Activated CD4-positive, alpha-beta T cell treated with anti-CD3 and anti-CD28 coated beads, Interleukin-2, amount 10 ng/mL, durations not matched to agents 7 days and 5 days (primary cell): ENCODE measurements at places on chromosomes 2 and 18. TPM values are rescaled to one million over a fixed set of nuclear protein-coding genes. Genes with fewer than 3 reads are reported as not detected.

- no peak overlapping the region for H3K27ac ChIP-seq
- no peak for DNase-seq
- no peaks in the 10 kb centered on the region for H3K36me3 ChIP-seq
Measured at GRCh38 chr2:188786368-188786841, 187.8 kb upstream of the COL3A1 start.

GRCh38 chr2:158923180-158923594 is 45.3 kb upstream of the TANC1 start:
- no peak for DNase-seq
- no peak overlapping the region for H3K4me3 ChIP-seq
- no peak overlapping the region for H3K27ac ChIP-seq
- H3K4me1 ChIP-seq, result no peaks in the 10 kb centered on the region
- H3K36me3 ChIP-seq, result no peaks in the 10 kb centered on the region

- H3K4me1 ChIP-seq, result no peaks in the 10 kb centered on the region
- DNase-seq, result no peak
- H3K27me3 ChIP-seq, result no peaks in the 10 kb centered on the region
- H3K36me3 ChIP-seq, result no peaks in the 10 kb centered on the region
- no peak overlapping the region for H3K4me3 ChIP-seq
- H3K27ac ChIP-seq, result no peak overlapping the region
Measured at GRCh38 chr2:101197215-101197745, 46.1 kb upstream of the TBC1D8 start.

- no peak for DNase-seq
- H3K4me1 ChIP-seq, result no peaks in the 10 kb centered on the region
- H3K36me3 ChIP-seq, result no peaks in the 10 kb centered on the region
- no peak overlapping the region for H3K27ac ChIP-seq
- H3K27me3 ChIP-seq, result no peaks in the 10 kb centered on the region
Measured at GRCh38 chr2:223418131-223418530, 184.0 kb downstream of the SCG2 start.

RNMT gene
- total RNA-seq, result 34.0 TPM

LAMA1 gene
- not detected for total RNA-seq

GPR17 gene
- total RNA-seq, result not detected

DNA sequence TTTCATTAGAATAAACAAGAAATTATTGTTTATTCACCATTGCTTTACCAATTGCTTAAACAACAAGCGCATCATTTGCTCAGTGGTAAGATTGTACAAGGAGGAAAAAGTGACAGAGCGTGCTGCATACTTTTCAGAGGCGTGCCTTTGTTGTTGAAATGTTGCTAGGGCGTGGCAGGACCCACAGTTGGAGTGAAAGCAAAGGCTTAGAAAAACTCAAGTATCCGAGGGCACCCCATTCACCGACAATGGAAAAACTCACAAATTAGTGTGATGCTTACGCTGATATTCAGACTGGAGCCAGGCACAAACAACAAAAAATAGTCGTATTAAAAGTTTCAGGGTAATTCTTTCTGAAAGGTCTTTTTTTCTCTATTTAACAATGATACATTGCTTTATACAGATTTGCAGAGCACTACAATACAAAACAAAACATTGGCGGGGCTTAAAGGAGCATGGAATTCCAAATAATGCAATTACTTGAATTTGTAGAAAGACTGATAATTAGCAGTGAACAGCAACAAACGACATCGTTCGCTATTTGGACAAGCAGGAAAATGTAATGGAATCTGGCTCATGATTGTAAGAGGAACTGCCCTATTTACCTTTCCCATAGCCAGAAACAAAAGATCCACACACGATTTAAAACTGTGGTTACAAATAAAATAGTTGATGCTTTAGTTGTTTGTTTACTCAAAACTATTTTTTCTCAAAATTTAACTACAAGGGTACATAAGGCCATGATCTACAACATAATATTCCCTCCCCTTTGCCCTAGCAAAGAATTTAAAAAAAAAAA is 37.8 kb upstream of the RTTN start:
- H3K27ac ChIP-seq, result no peak overlapping the region
- no peaks in the 10 kb centered on the region for H3K36me3 ChIP-seq
- H3K27me3 ChIP-seq, result peaks cover 18% of the 10 kb centered on the region
- no peak overlapping the region for H3K4me3 ChIP-seq

DNA sequence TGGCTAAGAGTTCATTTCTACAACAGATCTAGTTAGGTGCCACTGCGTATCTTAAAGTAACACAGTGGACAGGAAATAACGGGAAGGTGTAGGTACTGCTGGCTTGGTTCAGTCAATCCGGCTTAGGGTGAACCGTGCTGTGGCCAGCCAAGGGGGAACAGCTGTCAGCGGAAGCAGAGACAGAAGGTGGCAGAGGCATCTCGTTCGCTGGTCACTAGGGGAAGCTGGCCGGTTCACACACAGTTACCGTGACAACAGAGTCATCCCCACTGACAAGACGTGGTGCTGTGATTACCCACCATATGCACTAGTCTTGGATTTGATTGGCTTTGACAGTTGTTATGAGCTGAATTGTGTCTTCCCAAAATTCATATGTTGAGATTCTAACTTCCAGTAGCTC is 58.8 kb upstream of the HDAC4 start:
- peaks cover 9% of the 10 kb centered on the region for H3K27me3 ChIP-seq
- no peak overlapping the region for H3K27ac ChIP-seq
- no peaks in the 10 kb centered on the region for H3K36me3 ChIP-seq
- DNase-seq, result no peak
- no peak overlapping the region for H3K4me3 ChIP-seq

DNA sequence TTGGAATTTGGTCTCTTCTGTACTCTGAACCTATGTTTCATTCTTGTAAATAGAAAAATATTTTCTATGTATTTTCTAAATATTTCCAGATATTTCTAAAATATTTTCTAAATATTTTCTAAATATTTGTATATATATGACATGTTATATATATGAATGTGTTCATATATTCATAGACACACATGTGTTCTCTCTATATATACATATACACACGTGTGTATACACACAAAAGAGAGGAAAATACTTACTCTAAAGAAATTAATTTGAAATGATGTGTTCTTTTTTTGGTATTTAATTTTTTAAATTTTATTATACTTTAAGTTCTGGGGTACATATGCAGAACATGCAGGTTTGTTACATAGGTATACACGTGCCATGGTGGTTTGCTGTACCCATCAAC is 589.6 kb downstream of the LRRTM4 start:
- H3K4me3 ChIP-seq, result no peak overlapping the region
- H3K27ac ChIP-seq, result no peak overlapping the region
- H3K36me3 ChIP-seq, result no peaks in the 10 kb centered on the region
- H3K4me1 ChIP-seq, result no peaks in the 10 kb centered on the region
- no peak for DNase-seq
